ENCODE measurements at places on chromosomes 16 and 17.

DNA sequence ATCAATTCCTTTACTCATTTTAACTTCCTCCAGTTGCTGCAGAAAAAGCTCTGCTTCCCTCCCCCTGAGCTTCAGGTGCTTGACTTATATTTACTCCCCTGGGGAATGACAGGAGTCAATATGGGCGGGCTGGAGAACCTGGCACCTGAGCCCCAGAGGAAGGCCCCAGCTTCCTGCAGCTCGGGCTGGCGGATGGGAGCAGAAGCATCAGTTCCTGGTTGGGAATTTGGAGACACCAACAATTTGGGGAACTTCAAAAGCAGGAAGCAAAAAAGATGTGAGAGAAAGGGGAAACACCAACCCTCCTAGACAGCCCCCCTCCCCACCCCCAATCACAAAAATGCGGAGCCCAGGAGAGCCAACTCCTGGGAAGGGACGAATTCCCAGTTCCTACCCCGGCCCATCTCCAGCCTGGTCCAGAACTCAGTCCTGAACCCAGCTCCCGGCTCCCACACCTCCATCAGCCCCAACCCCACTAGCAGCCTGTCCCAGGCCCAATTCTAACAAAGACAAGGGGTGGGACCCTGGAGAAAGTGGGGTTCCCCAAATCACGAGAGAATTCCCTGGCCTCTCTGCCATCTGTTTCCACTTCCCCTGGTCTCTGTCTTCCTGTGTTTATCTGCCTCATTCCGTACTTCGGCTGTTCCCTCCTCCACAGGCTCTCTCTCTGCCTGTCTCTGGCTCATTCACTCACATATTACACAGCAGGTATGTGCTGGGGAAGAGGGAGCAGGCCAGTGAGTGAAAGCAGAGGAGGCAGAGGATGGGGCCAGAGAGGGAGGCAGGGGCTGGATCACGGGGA is 16.2 kb upstream of the ASGR2 start:
- no peak for DNase-seq

DNA sequence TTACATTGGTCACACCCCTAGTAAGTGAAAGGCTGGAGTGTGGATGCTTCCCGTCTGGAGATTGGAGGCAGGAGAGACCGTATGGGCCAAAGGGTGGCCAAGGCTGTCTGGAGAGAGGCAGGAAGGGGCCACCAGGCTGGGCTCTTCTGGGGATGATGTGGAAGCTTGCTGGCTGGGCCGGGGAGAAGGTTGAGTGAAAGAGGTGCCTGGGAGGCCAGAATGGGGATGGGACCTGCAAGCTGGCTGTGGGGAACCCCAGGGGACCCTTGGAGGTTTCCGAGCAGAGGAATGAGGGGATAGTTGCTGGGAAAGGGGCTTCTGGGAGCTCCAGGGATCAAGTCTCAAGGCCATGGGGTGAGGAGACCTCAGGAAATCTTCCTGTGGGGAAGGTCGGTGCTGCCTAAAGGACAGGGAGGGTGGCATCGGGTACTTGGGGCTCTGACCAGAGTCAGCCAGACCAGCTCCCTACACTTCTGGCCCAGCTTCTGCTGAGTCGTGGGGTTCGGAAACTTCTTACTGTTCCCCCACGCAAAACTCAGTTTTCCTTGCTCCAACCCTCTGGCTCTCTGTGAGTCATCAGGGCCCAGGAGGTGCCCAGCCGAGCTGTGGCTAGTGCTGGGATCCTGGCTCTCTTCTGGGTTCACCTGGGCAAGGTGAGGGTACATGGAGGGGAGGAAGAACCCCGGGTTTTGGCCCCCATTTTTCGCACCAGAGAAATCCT is 3.1 kb downstream of the MRC2 start:
- DNase-seq: no peak

- DNase-seq: no peak
These were observed 14.0 kb upstream of the TRAP1 start for GRCh38 chr16:3731126-3731935.

DNA sequence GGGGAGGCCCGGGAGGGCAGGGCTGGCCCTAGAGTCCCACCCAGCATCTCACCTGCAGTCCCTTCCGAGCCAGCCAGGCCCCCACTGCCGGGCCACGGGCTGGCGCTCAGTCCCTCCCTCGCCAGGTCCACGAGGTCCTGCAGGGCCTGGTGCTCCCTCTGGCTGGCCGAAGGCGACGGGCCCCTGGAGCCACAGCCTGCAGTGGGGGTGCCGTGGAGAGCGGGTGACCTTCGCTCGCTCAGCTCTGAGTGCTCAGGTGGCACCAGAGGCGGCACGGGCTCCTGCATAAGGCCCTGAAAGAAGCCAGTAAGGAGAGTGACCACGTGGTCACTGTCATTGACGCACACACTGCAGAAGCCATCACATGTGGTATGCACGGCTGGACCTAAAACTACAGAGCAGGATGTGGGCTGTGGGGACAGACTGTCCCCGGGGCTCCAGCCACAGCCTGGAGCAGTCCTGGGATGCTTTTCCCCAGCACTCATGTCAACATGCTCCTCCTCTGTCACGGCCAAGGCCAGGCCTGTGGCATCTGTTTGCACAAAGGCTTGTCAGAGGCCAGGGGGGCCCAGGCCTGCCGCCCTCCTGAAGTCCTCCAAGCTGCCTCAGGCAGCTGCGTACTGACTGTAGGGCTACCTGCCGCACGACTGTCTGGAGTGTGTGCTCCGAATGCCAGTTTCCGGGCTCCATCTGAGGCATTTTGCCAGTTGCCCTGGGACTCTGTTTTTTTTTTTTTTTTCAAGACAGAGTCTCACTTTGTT is 15.1 kb downstream of the SLX4 start:
- no peak for DNase-seq

GRCh38 chr17:48463526-48463925 is 33.5 kb upstream of the SKAP1 start:
- DNase-seq: no peak

- no peak for DNase-seq
These were observed 114.7 kb upstream of the CACNG3 start for GRCh38 chr16:24141466-24141865.

GRCh38 chr16:55499951-55500529 is 8.8 kb upstream of the LPCAT2 start:
- no peak for DNase-seq

DNA sequence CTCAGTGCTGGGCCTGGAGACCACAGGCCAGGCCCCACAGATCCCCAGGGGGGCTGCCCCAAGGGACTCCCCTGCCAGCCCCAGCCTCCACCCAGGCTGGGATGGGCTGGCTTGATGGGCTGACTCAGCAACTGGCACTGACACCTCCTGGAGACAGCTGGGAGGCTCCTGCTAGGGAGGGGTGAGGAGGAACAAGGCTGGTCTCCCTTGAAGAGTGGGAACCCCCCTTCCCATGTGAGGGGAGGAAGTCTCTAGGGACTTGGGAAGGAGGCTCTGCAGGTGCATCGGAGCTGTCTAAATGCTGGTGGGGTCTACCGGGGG is 10.4 kb downstream of the NHERF1 start:
- no peak for DNase-seq

DNA sequence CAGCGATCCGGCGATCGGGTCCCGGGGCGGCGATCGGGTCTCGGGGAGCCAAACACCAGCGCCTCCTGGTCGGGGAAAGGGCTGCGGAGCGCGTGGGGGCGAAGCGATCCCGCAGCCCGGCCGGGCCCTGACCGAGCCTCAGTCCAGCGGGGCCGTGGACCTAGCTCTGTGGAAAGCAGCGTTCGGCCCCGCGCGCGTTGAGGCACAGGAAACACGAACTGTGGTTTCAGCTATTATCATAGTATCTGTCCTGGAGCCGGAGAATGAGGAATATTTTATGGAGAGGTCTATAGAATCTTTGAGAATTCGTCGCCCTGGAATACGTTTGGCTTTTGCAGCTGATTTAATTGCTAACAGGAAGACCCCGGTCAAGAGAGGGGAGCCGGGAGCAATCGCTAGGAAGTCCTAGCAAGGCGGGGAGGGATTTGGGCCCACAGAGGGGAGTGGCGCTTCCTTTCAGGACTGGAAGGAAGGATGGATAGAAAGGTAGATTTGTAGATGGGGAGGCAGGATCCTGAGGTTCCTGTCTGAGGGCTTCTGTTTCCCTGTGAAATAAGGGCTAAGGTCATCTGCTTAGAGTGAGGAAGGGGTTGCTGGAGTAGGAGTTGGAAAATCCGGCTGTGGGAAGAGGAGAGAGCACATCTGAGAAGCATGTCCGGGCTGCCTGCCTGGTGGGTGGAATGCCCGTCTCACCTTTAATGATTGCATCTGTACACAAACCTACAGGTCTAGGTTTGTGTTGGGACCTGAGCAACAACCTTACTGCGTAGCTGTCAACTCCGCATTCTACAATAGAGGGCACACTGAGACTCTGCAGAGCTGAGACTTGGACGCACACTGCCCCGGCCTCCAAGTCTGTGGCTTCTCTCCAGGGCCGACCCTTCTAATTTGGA is 770 bp downstream of the CCNF start:
- no peak for DNase-seq

DNA sequence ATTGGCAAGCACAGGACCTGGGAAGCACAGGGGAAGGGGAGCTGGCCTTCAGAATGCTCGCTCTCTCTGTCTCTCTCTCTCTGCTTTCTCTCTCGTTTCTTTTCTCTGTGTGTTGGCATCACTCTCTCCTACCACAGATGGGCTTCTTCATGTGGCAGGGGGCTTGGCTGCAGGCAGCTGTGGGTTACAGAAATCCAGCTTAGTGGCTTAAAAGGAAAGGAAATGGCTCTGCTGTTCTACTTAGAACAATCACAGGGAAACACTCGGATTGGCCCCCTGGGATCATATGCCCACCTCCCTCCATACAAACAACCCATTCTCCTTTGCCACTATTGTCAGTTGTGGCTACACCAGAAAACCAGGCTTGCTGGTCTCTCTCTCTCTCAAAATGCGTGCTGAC is 20.4 kb downstream of the TBX2 start:
- DNase-seq: no peak

DNA sequence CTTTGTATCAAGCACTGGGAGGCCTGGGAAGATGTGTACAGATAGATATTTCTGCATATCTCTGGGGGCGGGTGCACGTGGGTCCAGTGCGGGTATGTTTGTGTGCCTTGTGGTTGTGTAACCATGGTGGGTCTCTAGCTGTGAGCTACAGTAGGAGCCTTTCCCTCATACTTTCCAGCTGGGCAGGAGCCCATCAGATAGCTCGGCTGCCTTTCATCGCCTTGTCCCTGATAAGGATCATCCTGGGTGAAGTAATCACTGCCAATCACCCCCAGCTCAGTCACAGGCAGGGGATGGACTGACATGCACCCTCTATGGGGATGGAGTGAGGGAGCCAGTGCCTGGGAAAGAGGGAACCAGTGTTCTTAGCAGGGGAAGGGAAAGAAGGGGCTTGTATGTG is 3.2 kb upstream of the SCRN2 start:
- no peak for DNase-seq

GRCh38 chr17:77859035-77859810 is 99.3 kb upstream of the TNRC6C start:
- DNase-seq: no peak
